ENCODE measurements at places on chromosomes 2 and 18. TPM values are rescaled to one million over a fixed set of nuclear protein-coding genes. Genes with fewer than 3 reads are reported as not detected.

Gene ARL4C
- total RNA-seq = 72.2 TPM

Gene TM4SF20
- not detected for total RNA-seq

Gene ABCG8
- not detected for total RNA-seq

Gene SLC23A3
- 0.67 TPM for total RNA-seq

Gene ANKRD62
- total RNA-seq = not detected

Gene CLEC4F
- total RNA-seq = not detected

Gene TUBB8B
- not detected for total RNA-seq

DNA sequence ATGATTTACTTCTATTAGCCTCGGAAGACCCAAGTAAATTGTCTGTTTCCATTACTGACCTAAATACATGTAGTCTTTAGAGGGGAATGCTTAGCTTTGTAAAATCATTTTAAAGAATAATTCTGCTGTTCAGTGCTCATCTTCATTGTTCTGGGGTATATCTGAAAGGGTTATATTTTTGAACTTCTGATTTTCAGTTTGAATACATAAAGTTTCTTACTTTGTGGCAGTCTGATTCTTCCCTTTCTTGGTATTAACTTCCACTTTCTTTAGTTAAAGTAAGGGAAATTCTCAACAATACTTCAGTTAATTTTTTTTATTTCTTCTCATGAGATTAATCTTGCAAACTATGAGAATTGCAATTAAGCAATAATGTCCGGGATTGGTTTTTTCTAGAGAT is 148.4 kb downstream of the DOCK10 start:
- DNase-seq = no peak

GRCh38 chr18:6992761-6993160 is 124.8 kb downstream of the LAMA1 start:
- DNase-seq = no peak

DNA sequence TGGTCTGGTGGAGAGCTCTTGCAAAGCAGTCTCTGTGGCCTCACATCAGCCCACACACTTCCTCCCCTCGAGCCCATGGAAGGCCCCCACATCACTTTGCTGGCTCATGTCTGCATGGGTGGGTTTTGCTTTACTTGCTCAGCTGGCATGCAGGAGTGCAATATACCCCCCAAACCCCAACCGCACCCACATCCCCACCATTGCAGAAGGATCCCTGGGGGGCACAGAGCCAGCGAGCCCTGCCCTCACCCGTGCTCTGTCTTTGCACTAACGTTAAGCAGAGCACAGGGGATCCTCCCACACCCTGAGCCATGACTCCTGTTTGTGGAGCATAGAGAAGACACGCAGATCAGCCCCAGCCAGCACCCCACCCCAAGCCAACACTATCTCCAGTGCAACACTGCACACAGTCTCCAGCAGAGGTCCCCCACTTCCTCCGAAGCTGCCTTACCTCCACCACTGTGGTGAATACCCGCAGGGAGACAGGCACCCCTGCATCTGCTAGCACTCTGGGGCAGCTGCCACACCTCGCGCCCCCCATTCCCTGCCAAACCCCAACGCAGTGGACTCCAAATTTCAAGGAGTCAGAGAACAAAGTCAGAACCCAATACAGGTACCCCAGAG is 177.8 kb upstream of the RGPD4 start:
- no peak for DNase-seq

- DNase-seq = peak; percentile 5
Observed at GRCh38 chr2:188068093-188068492, 223.6 kb upstream of the GULP1 start.

GRCh38 chr2:71190656-71191569 is 36.0 kb downstream of the PAIP2B start:
- peak; percentile 8 for DNase-seq

- DNase-seq = no peak
Observed at GRCh38 chr2:235366390-235366789, 127.5 kb upstream of the AGAP1 start.

DNA sequence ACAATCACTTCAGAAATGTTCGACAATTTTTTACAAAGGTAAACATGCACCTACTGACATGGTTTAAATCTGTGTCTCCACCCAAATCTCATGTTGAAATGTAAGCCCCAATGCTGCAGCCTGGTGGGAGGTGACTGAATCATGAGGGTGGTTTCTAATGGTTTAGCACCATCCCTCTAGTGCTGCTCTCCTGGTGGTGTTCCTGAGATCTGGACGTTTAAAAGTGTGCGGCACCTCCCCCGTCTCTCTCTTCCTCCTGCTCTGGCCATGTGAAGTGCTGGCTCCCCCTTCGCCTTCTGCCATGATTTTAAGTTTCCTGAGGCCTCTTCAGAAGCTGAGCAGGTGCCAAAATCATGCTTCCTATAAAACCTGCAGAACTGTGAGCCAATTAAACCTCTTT is 28.3 kb downstream of the MAP3K2 start:
- DNase-seq = no peak

- peak; percentile 74 for DNase-seq
Observed at GRCh38 chr2:38875576-38876367, at the start of the genes DHX57 and MORN2. Gene DHX57 (minus strand): TSS chr2:38875934. CDS start chr2:38868405, 7,529 bp downstream. Gene MORN2 (plus strand): TSS chr2:38875976.

DNA sequence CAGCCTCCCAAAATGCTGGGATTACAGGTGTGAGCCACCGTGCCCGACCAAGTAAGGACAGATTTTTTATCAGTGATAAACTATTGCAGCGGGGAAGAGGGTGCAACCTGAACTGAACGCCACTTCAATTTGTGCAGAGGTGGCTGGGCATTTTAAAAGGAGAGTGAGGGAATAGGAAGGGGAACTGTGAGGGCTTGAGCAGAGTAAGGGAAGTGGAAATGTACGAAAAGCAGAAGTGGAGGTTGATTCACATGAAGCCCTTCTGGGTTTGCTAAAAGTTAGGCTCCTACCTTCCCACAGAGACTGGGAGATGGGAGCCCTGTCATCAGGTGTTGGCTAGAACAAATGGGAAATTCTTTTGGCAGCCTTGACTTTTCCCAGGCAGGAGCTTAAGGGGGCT is 6.1 kb downstream of the STK11IP start:
- no peak for DNase-seq

- no peak for DNase-seq
Observed at GRCh38 chr2:101230541-101231001, 22.1 kb upstream of the CNOT11 start.

DNA sequence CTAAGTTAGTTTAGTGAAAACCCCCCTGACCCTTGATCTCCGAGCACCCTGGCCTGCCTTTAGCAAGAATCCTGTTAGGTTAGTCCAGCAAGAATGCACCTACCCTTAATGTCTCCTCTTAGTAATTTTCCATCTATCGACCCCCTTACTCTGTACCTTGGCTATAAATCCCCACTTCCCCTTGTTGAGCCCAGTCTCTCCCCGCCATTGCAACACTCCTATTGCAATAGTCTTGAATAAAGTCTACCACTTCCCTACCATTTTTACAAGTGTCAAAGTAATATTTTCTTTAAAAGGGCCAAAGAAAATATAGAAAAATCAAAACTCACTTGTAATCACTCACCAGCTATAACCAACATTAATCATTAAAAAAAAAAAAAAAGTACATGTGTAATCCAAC is 4.2 kb upstream of the ZBTB7C start:
- DNase-seq = no peak

GRCh38 chr2:2095360-2096093 is 235.5 kb downstream of the MYT1L start:
- no peak for DNase-seq

- no peak for DNase-seq
Observed at GRCh38 chr2:31231571-31232302, 2.2 kb upstream of the EHD3 start.

GRCh38 chr2:220674033-220674432 is 898.1 kb downstream of the EPHA4 start:
- DNase-seq = no peak

DNA sequence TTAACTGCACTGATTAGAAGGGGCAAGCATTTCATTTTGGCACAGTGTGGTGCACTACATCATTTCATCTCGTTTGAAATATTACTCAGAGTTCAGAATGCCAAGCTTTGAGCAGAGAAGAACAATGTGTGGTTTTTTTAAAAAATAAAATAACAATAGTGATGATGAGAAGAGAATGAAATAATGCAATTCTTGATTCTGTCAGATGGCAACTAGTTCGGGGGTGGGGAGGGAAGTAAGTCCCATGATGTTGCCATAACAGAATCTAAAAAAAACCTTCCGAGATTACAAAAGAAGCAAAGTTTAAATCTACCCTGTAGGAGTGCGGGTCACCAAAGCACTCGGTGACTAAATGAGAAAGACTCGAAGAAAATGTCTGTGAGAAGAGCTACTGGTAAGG is 490.4 kb downstream of the NR4A2 start:
- DNase-seq = peak; percentile 57

- DNase-seq = peak; percentile 26
Observed at GRCh38 chr2:70344195-70344594, 42.3 kb upstream of the FAM136A start.

DNA sequence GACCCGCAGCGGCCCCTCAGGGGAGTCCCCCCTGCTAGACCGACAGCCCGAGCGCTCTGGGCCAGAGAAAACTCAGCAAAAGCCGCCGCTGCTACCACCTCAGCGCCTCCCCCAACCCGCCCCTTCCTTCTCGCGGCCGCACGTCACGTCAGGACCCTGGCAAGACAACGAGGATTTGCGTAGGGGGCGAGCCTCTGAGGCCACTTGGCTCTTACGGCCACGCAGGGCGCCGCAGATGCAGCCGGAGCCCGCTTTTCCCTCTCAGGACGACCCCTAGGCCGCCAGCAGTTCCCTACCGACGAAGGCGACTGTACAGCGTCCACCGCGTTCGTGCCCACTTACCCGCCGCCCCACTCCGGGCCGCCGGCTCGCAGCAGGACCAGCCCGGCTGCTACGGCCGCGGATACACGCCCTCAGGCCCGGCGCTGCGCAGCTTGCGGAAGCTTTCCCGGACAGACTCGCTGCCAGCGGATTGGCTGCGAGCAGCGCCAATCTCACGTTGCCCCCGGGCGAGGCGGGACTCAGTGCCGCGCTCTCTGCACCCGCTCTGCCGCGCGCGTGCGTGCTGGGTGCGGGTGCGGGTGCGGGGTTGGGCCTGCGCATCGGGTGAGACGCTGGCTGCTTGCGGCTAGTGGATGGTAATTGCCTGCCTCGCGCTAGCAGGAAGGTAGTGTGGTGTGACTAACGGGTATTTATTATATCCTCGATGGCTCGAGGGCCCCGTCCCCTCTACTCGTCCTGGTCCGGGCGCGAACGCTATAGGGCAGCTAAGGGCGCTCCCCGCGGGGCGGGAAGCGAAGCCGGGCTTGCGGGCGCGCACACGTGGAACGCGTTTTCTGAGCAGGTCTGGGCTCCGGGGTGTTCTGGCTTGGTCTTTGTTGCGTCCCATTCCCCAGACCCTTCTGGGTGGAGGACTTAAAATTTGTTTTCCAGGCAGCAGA is at the start of the genes ORMDL1 and PMS1:
ORMDL1 (minus strand) TSS at position 413 of the 941 bp plus-strand sequence. CDS start 1,744 bp downstream, outside the sequence.
PMS1 (plus strand) TSS at position 524 of the 941 bp plus-strand sequence. CDS start 7,360 bp downstream, outside the sequence.
- DNase-seq = peak; percentile 92

GRCh38 chr2:204505946-204506345 is 39.3 kb upstream of the PARD3B start:
- DNase-seq = peak; percentile 83

GRCh38 chr2:241064008-241064801 is 37.9 kb downstream of the MTERF4 start:
- no peak for DNase-seq

DNA sequence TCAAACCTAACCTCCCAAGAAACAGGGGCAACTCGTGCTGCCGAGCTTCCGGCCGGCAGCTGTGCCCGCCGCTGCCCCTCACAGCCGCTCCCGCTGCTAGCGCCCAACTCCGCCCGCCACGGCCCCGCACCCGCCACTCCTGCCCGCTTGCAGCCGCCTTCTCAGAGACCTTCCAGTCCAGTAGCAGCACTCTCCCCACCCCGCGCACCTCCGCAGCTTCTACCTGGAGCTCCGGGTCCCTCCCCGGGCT is 722 bp upstream of the C2orf15 start:
- DNase-seq = no peak

DNA sequence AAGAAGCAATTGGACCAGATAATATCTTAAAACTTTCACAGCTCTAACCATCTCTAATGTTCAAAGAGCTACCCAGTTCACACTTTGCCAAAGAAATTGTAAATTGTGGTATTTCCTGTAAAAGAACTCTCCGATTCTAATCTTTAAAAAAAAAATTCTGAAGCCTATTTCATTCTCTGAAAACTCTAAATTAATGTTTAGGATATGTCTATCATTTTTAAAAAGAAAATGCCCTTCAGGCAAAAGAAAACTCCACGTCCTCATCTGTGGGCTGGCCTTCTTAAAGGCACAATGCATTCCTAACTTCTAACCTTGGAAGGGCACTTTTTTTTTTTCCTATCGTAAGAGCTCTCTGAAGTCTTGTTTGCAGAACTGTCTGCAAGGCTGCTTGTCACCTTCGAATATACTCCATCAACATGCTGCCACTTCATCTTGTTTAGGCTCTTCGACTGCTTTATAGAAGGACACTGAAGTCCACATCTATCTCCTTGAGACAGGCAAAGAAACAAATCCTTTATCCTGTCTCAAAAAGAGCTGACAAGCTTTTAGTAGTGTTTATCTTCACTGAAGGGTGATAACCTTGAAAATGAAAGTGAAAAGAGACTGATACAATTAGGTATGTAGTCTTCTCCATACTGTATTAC is 124.3 kb upstream of the SLC39A10 start:
- peak; percentile 18 for DNase-seq

DNA sequence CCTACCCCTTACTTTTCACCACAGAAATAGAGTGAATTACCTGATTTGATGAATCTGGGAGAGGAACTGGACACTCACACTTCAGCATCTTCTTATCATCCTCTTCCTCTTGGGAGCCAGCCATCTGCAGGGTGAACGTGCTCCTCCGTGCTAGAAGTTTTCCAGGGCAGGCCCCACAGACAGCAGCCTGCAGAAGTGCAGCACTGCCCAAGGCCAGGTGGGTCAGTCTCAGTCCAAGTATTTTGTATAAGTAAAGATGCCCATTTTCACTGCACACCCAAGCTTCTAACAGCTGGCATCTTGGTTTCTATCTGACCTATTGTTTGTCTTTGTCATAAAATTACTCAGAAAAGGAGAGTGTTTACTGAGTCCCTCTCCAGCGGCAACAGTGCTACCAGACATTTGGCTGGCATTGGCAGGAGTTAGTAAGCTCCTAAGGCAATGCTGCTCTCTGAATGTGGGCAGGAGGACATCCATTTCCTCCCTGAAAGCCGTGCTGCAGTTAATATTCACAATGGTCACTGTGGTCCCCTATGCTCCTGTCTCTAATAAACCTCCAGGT is 222.6 kb upstream of the CTAGE1 start:
- no peak for DNase-seq

GRCh38 chr2:214005337-214005736 is 405.5 kb upstream of the VWC2L start:
- DNase-seq = peak; percentile 14

DNA sequence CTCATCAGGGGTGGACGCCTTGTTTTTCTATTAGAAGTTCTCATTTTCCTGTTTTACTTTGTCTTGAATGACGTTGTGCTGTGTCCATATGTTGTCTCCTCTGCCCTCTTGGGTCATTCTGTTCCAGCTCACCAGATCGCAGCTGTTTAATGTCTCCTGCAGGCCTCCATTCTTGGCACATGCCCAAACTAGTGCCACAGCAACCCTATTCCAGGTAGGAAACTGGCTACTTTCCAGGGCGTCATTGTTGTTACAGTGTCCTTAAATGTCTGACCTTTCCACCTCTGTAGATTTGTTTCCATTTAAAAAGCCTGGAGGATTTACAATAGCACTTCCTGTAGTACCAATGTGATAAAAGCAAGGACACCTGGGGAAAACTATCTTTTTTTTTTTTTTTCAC is 500.7 kb downstream of the METTL4 start:
- DNase-seq = no peak

All from A172 (cell line).